ENCODE measurements at places on chromosomes 4 and X. TPM values are rescaled to one million over a fixed set of nuclear protein-coding genes. Genes with fewer than 3 reads are reported as not detected.

Gene TMEM156
- 0.09 TPM for total RNA-seq

Gene SCD5
- 134 TPM for total RNA-seq

Gene TNIP3
- total RNA-seq: 0.73 TPM

Gene DGKK
- total RNA-seq: 1.3 TPM

Gene SPANXA1
- total RNA-seq: not detected

GRCh38 chr4:78811034-78811433, 34.9 kb downstream of the BMP2K start:
- no peak for DNase-seq

GRCh38 chr4:183370786-183371185, 48.6 kb upstream of the CLDN24 start:
- no peak for DNase-seq

DNA sequence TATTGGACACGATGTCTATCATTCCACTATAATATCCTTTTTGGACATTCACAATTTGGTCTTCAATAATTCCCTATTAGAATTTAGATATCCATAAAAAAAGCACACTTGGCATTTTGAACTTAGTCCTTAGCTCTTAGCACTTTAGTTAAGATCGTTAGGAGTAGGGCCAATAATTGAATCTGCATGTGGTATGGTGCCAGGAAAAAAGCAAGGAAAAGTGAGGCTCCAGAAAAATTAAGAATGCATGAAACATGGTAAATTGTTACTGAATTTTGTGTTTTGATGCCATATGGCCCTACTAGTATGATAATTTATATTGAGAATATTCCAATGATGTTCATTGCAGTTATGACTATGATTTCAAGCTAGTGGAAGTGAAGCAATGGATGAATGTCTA, 53.6 kb upstream of the TEX13A start:
- DNase-seq: no peak

- DNase-seq: no peak
Observed at GRCh38 chr4:14294611-14295010, 667.1 kb upstream of the BOD1L1 start.

- DNase-seq: no peak
Observed at GRCh38 chr4:76736414-76736813, 161.5 kb downstream of the SOWAHB start.

Gene MBNL3
- 6.5 TPM for total RNA-seq

Gene ARHGEF6
- total RNA-seq: 17.1 TPM

GRCh38 chrX:142499992-142500391, 294.9 kb upstream of the MAGEC2 start:
- no peak for DNase-seq

Gene TSC22D3
- 40.4 TPM for total RNA-seq

GRCh38 chr4:112854420-112854819, 195.0 kb upstream of the ANK2 start:
- no peak for DNase-seq

- no peak for DNase-seq
Observed at GRCh38 chrX:106612393-106612763, 600 bp downstream of the RADX start.

DNA sequence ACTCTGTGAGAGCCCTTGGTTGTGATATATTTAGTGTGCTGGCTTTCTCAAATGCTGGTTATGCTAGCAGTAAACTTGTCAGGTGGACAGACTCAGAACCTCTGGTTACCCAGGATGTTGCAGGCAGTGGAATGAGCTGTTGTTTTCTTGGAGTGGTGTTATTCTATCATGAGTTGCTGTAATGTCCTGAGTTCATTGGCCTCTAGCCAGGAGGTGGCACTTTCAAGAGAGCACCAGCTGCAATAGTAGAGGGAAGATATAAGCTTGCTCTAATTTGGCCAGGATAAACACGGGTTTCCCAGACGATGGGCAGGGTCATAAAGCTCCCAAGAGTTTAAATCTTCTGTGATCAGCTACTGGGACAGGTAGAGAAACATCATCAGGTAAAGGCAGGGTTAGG, 95.0 kb upstream of the UBQLN2 start:
- DNase-seq: no peak

Gene ANK2
- total RNA-seq: 333 TPM

GRCh38 chr4:70842761-70843435, 3.2 kb upstream of the GRSF1 start:
- no peak for DNase-seq

- DNase-seq: no peak
Observed at GRCh38 chr4:156774422-156774821, 197.2 kb downstream of the PDGFC start.

Gene GLOD5
- not detected for total RNA-seq

DNA sequence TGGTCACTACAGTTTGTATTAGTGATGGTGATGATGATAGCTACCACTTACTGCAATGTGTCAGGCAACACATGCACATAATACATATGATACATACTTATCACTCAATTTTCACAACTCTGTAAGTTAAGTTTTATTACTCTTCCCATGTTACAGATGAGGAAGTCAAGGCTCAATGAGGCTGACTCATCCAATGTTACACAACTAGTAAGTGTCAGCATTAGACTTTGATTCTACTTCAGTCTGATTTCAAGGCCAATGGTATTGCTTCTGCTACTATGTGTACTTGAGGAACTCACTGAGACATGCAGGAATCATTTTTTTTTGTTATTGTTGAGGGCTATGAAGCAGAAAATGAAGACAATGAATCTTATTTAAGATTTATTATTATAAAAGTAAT, 96.4 kb upstream of the TRPC5OS start:
- DNase-seq: no peak

DNA sequence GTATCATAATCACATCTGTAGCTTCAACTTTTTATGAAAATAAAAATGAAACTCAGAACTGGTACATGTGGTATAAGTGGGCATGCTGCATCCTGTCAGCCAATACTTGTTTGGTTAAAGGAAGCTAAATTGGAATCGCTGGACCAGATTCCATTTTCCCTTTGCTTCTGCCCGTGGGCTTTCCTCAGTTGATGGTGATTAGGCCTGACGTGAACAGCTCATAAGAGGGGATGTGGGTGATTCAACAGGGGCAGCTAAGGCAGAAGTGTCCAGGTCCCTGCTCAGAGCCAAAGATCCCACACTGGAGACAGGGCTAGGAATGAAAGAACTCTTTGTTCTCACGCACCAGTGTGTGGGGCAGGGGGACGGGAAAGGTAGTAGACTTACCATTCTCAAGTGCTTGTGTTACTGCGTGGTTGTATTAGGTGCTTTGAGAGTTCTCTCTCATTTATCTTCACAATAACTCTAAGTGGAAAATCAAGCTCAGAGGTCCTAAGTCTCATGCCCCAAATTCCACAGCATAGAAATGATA, 63.2 kb upstream of the GUCY1A1 start:
- DNase-seq: no peak

DNA sequence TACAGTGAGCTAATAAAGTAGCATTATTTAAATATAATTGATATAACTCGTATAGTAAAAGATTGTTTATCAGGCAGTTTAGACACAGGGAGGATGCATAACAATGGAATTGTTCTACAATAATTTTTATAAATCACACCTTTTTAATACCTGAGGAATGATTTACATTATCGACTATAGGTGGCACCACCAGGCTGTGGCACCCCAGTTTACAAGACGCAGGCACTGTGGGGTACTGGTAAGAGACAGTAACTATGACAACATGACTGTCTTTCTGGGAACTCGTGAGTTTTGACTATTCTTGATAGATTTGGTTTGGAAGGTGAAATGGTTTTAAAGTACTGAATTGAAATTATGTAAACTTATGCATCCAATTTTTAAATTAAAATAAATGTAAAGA, 27.1 kb upstream of the STBD1 start:
- no peak for DNase-seq

- no peak for DNase-seq
Observed at GRCh38 chrX:130299279-130300009, 30.7 kb upstream of the ZNF280C start.

Gene NHSL2
- 5.4 TPM for total RNA-seq

DNA sequence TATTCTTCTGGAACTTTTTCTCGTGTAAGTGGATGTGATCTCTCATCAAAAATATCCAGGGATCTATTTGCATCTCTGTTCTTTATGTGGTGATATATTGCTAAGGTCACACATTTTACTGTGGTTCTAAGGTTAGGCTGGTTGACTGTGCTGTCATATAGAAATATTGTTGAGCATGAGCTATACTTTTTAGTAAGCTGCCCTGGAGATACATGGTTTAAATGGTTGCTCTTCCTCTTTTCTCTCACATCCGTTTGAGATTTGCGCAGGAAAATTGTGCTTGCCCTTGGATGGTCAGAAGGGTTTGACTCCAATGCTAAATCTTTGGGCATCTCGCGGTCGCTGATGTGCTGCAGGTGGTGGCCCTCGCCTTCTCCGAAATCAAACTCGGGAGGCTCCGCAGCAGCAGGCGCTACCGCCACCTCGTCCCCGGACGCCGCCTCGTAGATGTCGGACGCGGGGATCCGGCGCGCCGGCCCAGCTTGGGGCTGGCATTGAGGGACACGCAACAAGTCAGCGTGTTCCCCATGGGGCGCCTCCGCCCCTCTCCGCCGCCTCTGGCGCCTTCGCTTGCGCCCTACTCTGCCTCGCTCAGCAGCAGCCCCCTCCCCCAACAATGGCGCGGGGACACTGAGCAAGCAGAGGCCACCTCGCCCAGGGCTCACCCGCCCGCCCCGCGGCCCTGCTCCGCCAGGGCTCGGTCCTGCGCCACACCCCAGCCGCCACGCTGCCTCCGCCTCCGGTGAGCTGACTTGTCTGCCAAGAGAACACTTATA, 154.5 kb downstream of the MSN start:
- no peak for DNase-seq

Gene TMPRSS11B
- not detected for total RNA-seq

DNA sequence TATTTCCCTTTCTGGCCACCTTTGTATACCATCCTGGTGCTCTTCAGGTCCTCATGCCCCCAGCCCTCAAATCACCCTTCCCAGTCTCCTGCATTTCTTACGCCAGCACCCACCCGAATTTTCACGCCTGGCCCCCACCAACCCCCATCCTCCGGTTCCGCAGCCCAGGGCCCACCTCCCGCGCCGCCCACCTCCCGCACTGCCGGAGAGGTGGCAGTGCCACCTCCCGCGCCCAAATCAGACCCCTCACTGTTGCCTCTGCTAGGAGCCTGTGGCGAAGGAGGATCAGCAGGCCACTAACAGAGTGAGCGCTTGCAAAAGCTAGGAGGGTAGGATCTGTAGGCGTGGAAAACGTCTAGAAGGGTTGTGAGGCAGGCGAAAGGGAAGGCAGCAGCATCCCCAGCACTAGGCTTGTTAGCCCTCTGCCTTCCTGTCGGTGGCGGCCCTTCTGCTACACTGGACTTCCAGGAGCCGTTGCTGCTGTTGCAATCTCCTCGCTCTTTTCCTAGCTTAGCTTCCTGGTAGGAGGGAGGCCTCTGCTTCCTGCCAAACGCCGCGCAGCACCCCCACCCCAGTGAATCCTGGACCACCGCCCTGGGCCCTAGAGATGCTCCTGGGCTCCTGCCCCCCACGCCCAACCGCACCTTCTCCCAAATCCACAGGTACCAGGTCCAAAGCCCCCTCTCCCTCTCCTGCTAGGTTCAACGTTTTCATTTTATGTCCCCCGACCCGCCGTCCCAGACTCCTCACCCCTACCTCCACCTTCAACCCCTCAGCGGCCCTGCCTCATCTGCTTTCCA, 51.0 kb downstream of the SPIN2B start:
- no peak for DNase-seq

GRCh38 chrX:120732461-120732860, 102.6 kb upstream of the C1GALT1C1 start:
- DNase-seq: no peak

DNA sequence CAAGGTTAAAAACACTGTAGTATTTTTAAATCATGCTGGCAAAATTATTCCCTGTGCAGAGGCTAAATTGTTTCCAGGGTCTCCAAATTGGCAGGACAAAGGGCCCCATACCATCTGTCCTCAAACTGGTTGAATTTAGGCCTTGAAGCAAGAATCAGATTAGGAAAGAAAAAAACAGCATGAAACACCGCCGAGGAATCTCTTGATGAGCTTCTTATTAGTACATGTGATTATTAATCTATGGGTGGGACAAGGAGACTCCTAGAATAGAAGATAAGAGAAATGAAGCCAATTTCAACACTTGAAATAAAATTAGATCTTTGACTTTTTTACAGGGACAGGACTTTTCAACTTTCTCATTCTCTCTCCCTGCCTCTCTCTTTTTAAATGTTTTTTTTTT, 7.1 kb upstream of the CLNK start:
- no peak for DNase-seq
